Hepatic stellate cell (primary cell): ENCODE measurements at places on chromosomes 3 and 15.

- no peak for DNase-seq
Measured at GRCh38 chr3:16887130-16887529, 2.4 kb downstream of the PLCL2 start.

GRCh38 chr15:47872869-47873432 is 155.6 kb downstream of the SEMA6D start:
- peak; percentile 16 for DNase-seq

DNA sequence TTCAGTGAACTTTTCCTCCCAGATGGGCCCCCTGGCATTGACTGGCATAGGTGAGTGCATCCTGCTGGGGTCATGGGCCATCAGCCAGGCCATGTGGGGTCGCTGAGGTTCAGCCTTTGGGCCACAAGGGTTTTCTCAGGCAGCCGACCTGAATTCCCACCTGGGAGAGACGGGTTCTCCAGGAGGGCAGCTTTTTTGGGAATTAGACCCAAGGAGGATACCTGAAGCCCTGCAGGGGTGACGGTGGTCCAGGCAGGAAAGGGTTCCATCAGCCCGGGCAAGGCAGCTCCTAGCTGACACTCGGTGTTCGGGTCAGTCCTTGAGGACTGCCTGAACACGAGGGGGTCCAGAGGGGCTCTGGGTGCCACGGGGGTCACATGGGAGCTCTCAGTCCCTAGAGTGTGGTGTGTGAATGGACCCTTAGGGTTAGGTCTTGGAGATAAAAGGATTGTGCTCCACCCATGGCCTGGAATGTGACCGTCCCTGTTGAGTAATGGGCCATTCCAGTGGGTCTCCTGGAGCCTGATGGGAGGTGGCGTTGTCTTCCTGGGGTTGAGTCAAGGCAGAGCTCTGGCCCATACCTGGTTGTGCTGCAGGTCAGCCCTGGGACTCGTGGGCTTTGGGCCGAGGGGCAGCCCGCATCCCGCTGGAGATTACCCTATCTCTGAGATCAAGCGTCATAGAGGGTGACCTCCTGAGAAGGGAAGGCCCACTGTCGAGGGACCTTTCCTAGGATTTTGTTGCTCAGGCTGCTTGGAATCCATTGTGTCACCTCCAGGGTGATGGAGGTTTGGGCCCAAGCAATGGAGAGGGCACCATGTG is 192.8 kb downstream of the UBE3A start:
- DNase-seq = no peak

DNA sequence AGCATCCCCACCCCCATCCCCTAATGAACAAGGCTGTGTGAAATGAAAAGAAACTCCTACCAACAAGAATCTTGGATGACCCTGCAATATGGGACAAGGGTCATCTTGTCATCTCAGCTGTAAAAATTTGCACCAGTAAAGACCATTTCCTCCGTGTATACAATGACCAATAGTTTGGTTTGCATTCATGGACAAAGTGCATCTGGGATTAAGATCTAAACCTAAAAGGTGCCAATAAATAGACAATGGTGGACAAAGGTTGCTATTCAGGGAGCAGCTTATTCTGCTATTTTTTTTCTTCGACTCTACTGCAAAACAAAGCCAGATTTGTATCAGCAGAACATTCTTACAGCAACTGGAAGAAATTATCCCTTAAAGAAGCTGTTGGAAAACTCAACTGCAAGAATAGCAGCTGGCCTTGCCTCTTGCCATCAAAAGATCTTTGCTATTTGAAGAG is 8.0 kb downstream of the MGLL start:
- no peak for DNase-seq

GRCh38 chr3:45647148-45647619 is 42.0 kb upstream of the SACM1L start:
- peak; percentile 86 for DNase-seq

GRCh38 chr3:30873671-30874070 is 20.8 kb downstream of the GADL1 start:
- DNase-seq = no peak

GRCh38 chr3:114186501-114186900 is 7.6 kb upstream of the DRD3 start:
- no peak for DNase-seq

- DNase-seq = no peak
Measured at GRCh38 chr3:15010664-15011063, 54.5 kb downstream of the MRPS25 start.

DNA sequence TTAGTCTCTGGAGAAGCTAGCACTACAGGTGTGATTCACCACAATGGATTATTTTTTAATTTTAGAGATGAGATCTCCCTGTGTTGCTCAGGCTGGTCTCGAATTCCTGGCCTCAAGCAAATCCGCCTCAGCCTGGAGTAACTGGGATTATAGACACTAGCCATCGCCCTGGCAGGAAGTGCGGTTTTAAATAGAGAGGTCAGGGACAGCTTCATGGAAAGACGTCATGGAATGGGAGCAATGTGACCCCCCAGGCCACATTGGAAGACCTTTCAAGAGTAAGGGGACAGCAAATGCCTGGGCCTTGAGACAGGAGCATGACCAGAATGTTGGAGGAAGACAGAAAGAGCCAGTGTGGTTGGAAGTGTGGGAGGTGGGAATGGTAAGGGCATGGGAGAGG is 2.2 kb upstream of the ISG20 start:
- DNase-seq = no peak

DNA sequence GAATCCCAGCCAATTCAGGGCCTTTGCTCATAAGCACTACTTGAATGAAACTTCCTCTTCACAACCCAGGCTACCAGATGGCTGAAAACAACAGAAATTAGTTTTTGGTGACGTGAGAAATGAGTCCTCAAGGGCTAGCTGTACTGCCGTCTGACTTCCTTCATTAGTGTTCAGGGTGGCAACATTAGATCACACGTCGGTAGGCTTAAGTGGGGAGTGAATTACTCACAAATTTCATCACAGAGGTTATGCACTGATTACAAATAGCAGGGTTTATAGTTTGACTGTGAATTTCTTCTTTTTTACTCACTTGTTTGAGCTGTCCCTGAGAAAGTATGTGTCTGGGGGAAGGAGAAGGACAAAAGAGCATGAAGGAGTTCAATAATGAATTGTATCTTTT is 397.2 kb downstream of the GAP43 start:
- DNase-seq = no peak

GRCh38 chr15:50046867-50047266 is 72.2 kb downstream of the ATP8B4 start:
- no peak for DNase-seq

DNA sequence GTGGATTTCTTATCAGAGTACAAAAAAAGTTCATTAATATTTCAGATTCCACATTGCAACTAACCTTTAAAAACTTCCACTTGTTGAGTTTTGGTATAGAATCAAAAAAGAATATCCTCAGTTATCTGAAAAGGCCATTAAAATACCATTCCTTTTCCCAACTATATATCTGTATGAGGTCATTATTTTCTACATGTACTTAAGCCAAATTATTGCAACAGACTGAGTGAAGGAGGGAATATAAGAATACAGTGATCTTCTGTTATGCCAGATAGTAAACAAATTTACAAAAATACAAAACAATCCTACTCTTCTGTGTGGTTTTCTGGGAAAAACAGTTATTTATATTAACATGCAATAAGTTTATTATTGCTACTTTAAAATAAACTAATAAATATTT is 5.7 kb upstream of the GANC start:
- no peak for DNase-seq

GRCh38 chr3:107663266-107663665 is 140.5 kb downstream of the BBX start:
- no peak for DNase-seq

GRCh38 chr3:23166276-23166675 is 36.9 kb upstream of the UBE2E2 start:
- DNase-seq = no peak

- DNase-seq = no peak
Measured at GRCh38 chr3:80239301-80239700, 471.5 kb upstream of the ROBO1 start.

GRCh38 chr15:56736881-56737707 is 3.8 kb upstream of the ZNF280D start:
- no peak for DNase-seq

GRCh38 chr3:33071181-33071580 is 25.8 kb downstream of the GLB1 start:
- DNase-seq = no peak

DNA sequence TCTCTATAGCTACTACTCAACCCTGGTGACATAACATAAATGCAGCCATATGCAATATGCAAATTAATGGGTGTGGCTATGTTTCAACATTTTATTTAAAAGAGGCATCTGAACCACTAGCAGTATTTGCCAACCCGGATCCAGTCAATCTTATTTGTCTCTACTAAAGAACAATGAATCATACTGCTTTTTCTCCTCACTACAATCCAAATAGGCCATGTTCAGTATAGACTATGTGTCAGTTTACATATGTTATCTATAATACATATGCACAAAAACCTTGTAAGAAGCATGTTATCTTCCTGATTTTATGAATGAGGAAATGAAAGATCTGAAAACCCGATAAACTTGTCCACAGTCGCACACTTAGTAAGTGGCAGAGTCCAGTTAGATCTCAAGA is 125.7 kb downstream of the STAG1 start:
- DNase-seq = no peak

DNA sequence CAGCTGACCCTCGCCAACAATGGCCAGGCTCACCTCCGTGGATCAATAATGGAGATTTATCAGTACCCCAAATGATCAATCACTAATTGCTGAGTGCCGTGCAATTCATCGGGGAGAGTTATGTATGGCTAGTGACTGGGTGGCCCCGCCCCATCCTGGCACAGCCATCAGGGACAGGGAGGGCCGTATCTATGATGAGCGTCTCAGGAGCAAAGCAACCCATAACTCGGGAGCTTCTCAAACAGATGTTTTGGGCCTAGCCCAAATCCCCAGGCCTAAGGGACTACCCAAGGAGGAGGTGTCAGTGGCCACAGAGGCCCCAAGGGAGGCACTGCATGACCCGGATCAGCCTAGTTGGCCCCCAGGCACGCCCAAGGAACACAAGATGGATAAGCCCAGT is 180.0 kb upstream of the LINGO1 start:
- no peak for DNase-seq

GRCh38 chr3:85433319-85433718 is 474.5 kb downstream of the CADM2 start:
- peak; percentile 2 for DNase-seq

DNA sequence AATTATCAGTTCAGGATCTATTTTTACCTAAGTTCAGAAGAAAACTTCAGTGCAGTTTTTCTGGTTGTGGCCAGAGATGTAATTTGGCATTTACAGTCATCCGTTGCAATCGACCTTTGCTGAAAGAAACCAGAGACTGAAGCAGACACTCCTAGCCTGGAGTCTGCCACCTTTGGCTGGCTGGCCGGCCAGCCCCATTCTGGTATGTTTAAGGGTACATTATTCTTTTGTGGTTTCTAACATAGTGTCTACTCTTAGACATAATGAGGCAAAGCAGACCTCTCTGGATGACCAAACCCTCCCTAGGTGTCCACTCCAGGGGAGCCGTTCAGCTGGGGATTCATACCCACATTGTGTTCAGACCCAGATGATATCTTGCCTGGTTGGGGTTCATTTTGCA is 275.9 kb upstream of the TPM1 start:
- no peak for DNase-seq

DNA sequence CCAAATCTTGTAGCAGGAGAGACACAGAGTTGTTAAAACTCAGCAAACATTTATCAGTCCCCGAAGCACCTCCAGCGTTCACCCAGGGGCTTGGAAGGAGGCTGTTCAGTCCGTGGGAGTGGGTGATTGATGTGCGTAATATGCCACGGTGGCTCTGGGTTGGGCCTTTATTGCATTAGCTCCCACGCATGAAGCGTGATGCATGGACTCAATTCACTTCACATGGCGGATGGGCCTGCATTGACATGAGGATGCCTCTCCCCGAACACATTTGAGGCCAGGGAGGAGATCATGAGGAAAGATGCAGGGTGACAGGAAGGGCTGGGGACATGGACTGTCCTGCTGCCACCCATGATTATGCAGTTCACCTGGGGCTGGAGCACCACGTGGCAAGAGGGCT is 126.5 kb downstream of the FAM43A start:
- no peak for DNase-seq

GRCh38 chr15:70262591-70263274 is 165.0 kb upstream of the TLE3 start:
- DNase-seq = no peak

DNA sequence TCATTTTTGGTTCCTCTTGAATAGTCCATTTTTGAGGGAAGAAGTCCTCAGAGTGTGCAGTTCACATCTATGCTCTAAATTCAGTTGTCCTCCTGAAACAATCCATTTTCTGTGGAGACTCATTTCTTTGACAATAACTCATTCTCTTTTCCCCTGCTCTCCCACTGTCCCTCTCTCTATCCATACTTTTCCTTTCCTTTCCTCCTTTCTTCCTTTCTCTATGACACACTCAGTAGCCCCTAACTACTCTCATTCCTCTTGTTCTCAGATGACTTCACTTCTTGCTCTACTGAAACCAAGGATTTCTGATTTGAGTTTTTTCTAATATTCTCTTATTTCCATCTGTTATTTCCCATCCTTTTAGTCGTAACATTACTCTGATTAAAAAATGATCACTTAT is 16.7 kb upstream of the MEIS2 start:
- DNase-seq = no peak

- DNase-seq = no peak
Measured at GRCh38 chr15:50234764-50235163, 30.8 kb downstream of the HDC start.

- no peak for DNase-seq
Measured at GRCh38 chr15:41599061-41599460, 40.0 kb downstream of the TYRO3 start.

DNA sequence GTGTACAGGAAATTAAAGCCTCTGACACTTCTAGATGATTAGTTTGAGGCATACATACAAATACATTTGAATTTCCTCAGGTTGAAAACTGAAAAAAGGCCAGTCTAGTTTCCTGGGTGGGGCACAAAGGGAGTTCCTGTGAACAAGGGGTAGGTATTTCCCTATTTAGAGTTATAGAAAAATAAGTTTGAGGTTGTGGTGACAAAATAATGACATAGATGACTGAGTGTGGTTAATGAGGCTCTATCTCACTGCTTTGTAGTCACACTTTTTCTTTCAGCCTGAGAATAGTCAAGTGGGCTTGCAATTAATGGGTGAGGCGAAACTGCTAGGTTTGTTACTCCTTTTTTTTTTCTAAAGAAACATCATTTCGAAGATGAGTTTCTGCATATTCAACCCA is 4.3 kb downstream of the SLCO3A1 start:
- DNase-seq = no peak

- DNase-seq = no peak
Measured at GRCh38 chr15:29032229-29032625, 146.5 kb downstream of the APBA2 start.
